ENCODE measurements at places on chromosomes 4 and X.

- DNase-seq = no peak
Measured at GRCh38 chrX:16981209-16981608, 34.8 kb downstream of the REPS2 start.

DNA sequence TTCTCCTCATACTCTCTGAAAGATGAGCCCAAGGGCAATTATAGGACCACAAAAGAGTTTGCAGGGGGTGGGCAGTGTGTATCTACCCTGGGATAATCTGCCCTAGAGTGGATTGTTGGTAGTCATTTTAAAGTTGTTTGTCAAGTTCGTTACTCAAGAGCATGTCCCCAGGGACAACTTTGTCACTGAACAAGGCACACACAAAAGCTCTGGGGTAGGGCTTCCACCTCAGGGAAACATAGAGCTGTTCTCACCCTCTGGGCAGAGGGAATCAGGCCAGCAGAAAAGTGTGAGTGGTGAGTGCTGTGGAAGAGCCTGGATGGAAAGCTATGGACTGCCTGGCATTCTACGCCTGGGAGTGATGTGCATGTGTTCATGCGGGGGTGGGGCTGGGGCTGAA, 23.3 kb upstream of the LEF1 start:
- no peak for DNase-seq

DNA sequence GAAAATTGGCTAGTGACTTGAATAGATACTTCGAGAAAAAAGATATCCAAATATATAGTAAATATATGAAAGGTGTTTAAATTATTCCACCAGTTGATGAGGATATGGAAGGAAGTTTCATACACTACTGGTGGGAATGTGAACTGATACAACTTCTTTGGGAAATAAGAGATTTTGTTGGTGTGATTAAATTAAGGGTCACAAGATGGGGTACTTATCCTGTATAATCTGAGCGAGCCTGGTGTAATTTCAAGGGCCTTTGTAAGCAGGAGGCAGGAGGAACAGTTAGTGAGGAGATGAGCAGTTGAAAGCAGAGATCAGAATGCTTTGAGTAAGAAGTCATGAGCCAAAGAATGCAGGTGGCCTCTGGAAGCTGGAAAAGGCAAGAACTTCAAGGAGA, 192.2 kb downstream of the KCTD8 start:
- peak; percentile 27 for DNase-seq

- DNase-seq = no peak
Measured at GRCh38 chrX:133364196-133364595, 51.1 kb downstream of the GPC4 start.

DNA sequence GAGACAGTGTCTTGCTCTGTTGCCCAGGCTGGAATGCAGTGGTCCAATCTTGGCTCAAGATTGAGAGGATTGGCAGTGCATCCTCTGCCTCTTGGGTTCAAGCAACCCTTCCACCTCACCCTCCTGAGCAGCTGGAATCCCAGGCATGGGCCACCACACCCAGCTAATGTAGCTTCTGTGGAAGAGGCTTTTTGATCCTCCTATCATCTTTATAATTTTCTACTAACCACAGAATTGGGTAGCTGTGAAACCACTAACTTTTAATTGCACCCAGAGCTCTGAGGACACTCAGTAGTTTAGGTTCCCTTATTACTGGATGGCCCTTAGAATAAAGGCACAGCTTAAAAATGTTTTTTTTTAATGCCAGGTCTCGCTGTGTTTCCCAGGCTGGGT, 8.9 kb upstream of the AGA start:
- DNase-seq = no peak

DNA sequence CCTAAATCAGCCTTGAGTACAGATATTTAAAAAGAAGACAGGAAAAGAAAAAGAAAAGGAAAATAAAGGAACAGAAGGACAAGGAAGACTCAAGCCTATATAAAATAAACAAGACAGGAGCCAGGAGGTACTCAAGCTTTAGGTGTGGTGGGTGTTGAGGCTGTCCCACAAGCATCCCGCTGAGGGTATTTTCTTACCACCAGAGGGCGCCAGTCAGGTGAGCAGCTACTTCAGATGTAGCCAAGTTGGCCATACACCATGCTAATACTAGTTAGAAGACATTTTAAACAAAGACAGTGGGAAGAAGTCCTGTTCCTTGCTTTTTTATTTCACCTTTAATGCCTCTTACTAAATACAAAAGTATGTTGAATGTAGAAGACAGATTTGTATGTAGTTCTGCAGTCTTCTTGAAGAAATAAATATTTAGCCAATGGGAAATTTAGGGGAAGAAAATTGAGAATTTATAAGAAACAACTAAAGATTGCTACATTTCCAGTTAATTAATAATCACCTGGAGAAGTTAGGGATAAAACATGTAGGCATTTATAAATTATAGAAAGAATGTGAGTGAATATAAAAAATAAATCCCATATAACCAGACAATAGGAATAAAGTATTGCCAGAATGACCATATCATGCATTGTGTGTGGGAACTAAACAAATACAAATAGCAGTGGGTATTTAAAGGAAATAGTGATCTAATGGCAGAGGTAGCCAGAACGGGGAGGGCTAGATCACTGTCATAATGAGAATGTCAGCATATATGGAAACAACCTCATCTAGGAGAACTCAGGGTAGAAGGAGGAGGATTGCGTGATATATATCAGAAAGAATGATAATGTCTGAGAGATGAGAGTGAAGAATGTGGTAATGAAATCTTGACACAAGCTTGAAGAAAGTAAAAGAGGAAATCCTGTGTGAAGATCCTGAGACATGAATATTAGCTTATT, 71.0 kb downstream of the MTHFD2L start:
- DNase-seq = peak; percentile 84

DNA sequence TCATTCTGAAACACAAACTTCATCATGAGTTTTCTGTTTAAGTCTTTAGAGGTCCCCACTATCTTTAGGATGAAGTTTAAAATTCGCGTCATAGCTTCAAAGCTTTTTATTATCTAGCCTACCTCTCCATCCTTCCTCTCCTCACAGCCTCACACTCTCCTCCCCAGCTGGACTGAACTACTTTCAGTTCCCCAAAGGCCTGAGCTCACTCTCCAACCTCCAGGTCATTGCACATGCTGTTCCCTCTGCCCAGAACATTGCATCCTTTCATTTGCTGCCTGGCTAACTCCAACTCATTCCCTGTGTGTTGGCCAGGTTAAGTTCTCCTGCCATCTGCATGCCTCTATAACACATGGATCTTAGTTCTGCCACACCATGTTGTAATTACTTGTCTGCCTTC, 2.9 kb upstream of the OTUD5 start:
- DNase-seq = no peak

DNA sequence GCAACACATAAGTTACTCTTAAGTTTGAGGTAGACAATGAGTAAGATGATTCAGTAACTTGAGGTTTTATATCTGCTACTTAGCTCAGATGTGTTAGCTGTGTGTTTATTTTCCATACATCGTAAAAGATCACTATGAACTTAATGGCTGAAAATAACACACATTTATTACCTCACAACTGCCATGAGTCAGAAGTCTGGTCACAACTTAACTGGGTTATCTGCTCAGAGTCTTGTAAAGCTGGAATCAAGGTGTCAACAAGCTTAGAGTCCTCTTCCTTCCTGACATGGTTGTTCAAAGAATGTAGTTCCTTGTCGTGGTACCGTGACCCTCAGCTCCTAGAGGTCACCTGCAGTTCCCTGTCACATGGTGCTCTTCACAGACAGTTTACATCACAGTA, 204.9 kb upstream of the MAGEB2 start:
- no peak for DNase-seq
